ENCODE measurements at places on chromosomes 2 and 18.

GRCh38 chr2:217622205-217623060, 380.4 kb downstream of the TNS1 start:
- DNase-seq = no peak

- DNase-seq = no peak
These were observed 414.2 kb upstream of the CHAC2 start for GRCh38 chr2:53353135-53354114.

- peak; percentile 22 for DNase-seq
These were observed 191.9 kb upstream of the TCF4 start for GRCh38 chr18:55779691-55780585.

DNA sequence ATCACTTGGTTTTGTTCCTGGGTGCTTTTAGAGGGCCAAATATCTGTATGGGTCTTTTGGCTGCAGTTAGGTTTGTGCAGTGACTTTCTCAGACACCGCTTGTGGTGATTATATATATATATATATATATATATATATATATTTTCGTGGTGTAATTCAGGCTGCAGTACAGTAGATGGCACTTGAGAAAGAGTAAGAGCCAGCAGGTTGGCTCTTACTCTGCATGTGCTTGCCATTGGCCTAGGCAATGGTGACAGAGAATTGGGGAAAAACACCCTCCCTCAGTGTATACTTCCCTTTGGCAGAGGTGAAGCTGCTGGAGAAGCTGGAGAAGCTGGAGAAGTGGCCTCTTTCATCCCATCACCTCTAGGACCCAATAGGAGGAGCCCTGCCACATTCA, 22.2 kb upstream of the MYL1 start:
- DNase-seq = no peak

DNA sequence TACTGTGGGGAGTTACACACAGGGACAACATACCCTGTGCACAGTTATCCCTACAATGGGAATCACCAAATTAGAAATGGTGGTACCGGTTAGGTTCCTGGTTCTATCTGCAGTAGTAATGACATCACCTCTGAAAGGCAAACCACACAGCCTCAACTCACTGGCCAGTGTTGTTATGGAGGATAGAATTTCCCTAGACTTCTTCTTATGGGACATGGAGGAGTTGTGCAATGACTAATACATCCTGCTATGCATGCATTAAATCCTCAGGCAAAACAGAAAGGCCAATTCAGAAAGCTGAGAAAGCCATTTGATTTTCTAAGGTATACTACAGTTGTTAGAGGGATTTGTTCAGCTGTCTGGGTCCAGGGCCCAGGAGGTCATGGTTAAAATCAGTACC, 439.3 kb downstream of the TMX3 start:
- DNase-seq = no peak

DNA sequence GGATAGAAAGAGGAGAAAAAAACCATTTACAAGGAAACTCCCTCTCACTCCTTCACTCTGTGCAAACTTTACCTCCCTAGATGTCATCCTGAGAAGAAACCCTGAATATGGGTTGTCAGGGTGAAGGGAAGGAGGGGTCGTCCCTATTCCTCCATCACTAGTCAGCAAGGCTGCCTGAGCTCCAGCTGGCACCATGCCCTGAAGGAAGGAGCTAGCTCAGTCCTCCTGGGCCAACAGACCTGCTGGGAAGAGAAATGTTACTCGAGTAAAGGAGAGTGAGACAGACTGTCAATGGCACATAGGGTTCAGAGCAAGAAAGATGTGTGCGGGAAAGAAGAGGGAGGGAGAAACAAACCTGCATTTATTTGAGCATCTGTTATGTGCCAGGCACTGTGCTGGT, 18.3 kb upstream of the EPAS1 start:
- DNase-seq = no peak

- no peak for DNase-seq
These were observed 8.8 kb downstream of the PRLH start for GRCh38 chr2:237574894-237575868.

DNA sequence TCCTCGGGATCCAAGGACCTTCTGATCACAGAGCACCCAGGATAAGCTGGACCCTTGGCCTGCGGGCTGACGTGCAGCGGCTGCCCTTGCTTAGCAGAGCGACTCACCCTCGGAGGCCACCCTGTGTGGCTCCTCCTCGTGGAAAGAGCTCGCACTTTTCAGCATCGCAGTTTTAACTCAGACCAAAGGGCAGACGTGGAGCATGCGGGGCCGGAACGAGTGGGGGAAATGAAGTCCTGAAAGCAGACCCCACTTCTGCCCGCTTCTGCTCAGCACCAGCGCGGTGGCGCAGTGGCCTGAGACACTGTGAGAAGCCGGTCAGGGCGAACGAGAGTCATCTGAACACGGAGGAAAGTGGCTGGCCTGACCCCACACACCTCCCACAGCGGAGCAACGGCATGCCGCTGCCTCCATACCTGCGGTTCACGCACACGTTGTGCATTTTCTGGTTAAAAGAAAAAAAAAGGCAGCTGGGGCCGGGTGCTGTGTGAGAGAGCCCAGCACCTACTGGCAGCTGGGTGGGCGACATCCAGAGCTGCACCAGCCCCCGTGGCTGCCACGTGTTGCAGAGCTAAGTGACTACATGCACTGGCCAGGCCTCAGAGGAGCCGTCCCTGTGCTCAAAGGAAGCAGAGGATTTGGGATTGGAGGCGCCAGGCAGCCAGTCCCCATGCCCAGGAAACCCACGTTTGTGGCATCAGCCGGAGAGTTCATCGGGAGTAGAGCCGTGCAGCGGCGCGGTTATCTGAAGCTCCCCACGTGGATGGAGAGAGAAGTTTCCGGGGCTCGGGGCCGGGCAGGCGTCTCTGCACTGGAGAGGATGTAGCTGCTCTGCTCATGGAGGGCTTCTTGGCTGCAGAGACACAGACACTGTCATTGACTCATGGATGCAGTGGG, 89.7 kb downstream of the USP40 start:
- DNase-seq = no peak

DNA sequence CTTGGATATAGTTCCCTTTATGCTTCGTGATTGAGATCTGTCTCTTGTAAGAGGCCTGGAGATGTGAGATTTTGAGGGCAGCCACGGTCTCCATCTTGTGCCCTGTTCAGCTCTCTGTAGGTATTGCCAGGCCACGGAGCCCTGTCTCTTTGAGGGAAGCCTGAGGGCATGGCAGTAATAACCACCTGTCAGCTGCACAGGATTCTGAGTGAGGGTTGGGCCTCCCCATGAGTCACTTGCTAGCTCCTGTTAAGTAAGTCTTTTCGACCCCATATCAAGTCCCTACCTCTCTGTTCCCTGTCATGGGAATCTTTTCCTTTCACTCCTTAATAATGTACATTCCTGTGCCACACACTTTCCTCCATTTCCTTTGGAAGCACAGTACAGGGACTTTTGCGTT, 20.4 kb downstream of the LYPD6B start:
- DNase-seq = no peak

- no peak for DNase-seq
These were observed 16.5 kb downstream of the NCOA1 start for GRCh38 chr2:24507549-24507948.

DNA sequence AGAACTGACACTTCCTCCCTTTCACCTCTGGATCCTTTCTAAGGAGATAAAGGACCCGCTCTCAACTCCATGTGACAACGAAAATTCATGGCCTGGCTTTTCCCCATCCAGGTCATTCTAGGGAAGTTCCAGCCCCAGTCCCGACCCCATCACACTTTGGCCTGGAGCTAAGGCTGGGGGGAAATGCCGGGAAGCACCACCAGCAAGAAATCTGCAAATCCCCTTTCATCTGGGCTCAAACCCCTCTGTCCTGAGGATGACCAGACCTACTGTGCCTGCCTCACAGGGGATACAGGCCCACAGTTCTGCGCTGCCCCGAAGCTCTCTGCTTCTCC, 1.3 kb downstream of the SIX2 start:
- DNase-seq = no peak

DNA sequence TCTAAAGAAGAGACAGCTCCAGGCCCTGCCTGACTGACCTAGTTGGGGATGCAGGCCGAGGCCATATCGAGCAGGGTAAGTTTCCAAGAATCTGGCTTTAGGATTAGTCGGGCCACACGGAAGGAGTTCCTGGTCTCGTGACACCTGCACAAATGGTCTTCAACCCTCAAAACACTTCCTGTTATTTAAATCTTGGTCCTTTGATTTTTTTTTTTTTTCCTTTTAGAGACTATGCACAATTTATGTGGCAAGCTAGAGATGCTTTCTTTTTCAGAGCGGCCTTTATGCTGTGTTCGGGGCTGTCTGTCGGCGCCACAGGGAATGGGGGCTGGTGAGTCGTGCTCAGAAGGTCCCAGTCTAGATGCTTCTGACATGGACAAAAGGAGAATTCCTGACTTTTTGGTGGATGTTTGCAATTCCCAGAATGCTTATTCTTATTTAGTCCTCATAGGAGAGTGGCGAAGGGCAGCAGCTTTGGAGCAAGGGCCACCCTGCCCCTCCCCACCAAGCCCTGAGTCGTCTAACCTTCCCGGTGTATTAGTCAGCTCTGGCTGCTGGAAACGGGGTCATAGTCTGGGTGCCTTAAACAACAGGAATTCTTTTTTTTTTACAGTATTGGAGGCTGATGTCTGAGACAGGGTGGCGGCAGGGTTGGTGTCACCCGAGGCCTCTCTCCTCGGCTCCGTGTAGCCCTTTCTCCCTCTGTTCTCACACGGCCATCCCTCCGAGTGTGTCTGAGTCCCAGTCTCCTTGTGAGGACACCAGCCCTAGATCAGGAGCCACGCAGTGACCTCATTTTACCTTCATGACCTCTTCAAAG, 27.4 kb downstream of the HPCAL1 start:
- DNase-seq = no peak

DNA sequence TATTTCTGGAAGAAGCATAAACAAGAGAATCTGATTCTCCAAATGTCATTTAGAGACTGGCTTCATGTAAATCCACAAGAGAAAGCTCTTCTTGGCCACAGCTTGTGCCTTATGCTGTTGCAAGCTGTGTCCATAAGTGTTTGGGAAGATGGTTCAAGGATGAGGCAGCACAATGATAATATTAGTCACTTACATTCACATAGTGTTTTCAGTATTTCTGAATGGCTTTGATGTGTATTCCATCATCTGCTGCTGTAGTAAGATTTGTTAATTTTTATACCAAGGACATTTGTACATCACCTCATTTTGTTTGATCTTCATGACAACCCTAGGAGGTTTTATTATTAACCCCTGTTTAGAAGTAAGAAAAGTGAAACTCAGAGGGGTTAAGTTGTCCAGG, 29.9 kb downstream of the CREG2 start:
- DNase-seq = no peak

- no peak for DNase-seq
These were observed 52.7 kb upstream of the CCDC68 start for GRCh38 chr18:55012008-55012407.

GRCh38 chr2:203934711-203935438, 1.7 kb upstream of the ICOS start:
- DNase-seq = no peak

DNA sequence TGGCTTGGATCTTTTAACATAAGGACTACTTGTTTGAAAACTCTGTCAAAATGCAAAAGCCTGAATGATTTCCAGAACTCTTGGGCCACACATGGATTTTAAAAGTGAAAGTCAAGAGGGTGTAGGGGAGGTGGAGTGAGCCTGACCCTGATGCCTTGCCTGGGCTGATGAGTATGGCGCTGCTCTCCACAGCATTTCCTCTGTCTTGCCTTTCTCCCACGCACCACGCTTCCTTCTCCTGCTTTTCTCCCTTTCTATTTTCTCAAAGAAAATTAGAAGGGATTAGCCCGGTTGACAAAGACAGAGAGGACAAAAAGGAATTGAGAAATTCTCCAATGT, 207.0 kb upstream of the CCDC68 start:
- no peak for DNase-seq

GRCh38 chr2:11160256-11160655, 5.0 kb downstream of the SLC66A3 start:
- DNase-seq = no peak

DNA sequence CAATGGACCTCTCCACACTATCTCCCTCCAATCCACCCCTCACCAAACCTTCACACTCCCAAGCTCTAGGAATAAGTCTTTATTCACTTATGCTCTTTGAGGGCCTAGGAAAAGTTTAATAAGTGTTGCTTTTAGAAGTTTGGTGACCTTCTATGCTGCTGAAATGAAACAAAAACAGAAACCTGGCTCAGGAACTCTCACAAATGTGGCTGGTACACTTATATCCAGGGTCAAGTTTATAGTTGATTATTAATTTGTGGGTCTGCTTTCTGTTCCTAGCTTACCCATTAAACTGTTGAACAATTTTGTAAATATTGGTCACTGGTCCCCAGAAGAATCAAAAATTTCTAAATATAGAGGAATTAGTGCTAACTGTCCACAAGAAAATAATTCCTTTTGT, 14.2 kb upstream of the ANKRD44 start:
- DNase-seq = no peak

DNA sequence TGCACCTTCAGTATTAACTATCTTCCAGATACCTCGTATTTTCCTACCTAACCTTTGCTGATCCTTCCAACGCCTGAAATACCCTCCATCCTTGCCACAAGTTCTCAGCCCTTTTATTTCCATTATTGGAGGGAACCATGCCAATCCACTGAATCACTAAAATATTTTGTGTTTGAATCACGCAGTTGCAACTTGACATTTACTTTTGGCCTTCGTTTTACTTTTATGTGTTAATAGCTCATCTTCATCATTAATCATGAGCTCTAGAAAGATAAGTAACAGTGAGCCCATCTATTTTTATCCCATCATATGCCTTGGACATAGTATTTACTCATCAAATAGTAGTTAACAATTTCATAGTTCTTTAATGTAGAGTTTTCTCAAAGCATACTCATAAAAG, 463.2 kb downstream of the THSD7B start:
- no peak for DNase-seq

DNA sequence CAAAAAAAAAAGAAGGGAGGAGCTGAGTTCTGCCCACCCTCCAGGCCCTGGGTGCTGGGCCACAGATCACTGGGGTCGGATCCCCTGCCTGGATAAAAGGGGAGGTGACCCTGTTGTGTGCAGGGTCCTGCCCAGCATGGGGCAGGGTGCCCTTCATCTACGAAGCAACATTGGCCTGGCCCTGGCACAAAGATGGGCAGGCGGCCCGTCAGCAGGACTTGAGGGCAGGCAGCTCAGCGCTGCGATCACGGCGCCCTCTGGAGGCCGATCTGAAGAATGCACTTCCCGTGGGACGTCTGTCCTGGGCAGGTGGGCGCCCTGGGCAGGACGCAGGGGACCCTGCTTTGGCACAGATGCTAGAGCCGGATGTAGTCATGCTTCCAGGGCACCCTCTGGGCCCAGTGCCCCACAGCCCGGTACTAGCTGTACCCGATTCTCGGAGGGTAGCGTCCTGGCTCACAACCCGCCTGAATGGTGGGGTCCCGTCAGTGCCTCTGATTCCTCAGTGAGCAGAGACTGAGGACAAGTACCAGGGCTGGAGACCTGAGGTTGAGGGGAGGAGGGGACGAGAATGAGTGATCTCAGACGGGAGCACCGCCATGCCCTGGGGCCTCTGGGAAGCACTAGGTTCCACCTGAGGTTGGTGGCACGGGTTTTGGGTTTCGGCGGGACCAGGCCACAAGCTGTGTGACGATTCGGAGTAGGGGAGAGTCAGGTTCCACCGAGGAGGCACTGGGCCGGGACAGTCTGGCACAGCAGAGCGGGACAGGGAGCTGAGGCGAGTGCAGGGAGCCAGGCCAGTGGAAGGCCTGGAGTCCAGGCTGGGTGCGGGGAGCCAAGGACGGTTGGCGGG, 18.0 kb downstream of the ARID5A start:
- DNase-seq = peak; percentile 77

GRCh38 chr18:79382681-79383387, 12.9 kb upstream of the NFATC1 start:
- no peak for DNase-seq
